Tibial nerve (tissue), 4 donors: ENCODE measurements at places on chromosomes 1 and 21. TPM values are rescaled to one million over a fixed set of nuclear protein-coding genes. Genes with fewer than 3 reads are reported as not detected.

DNA sequence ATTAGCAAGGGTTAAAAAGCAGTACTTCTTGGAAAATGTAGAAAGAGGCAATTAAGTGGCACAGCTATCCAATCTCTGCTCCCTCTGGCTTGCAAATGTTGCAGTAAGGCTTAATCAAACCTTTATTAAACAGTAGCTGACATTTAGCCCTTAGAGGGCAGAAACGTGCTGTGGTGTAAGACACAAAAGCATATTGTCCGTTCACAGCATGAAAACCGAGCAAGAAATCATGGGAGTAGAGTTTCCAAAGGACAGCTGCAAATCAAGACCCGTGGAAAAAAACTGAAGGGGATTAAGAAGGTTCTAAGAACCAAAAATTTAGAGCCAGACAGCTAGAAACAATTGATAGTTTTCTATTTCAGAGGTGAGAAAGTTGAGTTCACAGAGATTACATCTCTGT, 13.1 kb downstream of the ZP4 start:
- DNase-seq = no peak
- no peak overlapping the region for H3K27ac ChIP-seq
- no peaks in the 10 kb centered on the region for H3K36me3 ChIP-seq
- no peaks in the 10 kb centered on the region for H3K4me1 ChIP-seq

- H3K36me3 ChIP-seq = no peaks in the 10 kb centered on the region
- no peak overlapping the region for H3K27ac ChIP-seq
- no peaks in the 10 kb centered on the region for H3K27me3 ChIP-seq
- no peak for DNase-seq
- H3K4me1 ChIP-seq = peaks cover 22% of the 10 kb centered on the region
These were observed 2.1 kb downstream of the TAF12 start for GRCh38 chr1:28640766-28641165.

DNA sequence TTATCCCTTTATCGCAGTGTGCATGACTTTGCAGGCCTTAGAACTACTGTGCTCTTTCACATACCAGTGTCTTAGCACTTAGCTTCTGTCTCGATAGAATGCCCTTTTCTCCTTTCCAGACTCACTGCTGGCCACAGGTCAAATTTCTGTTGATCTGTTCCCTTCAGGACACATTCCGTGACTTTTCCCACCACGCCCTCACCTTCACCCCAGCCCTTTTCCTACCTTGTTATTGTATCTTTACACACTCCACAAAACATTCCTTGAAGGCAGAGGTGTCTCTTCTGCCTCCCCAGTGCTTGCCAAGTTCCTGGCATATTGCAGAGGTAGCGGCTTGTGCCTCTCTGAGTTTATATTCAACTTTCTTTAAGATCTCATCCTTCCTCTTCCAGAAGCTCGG, 3.7 kb upstream of the IGSF9 start:
- H3K4me3 ChIP-seq = no peak overlapping the region
- H3K27ac ChIP-seq = no peak overlapping the region

The LCE1E gene
- total RNA-seq = not detected

The HSD3B1 gene
- total RNA-seq = not detected

- no peak overlapping the region for H3K4me3 ChIP-seq
- H3K27me3 ChIP-seq = no peaks in the 10 kb centered on the region
- no peak for DNase-seq
- H3K4me1 ChIP-seq = no peaks in the 10 kb centered on the region
- no peak overlapping the region for H3K27ac ChIP-seq
- H3K36me3 ChIP-seq = no peaks in the 10 kb centered on the region
These were observed 2.1 kb upstream of the KLHDC9 start for GRCh38 chr1:161096015-161096414.
